Activated CD4-positive, alpha-beta T cell treated with anti-CD3 and anti-CD28 coated beads, Interleukin-2, amount 50 U/mL, for 24 hours (primary cell): ENCODE measurements at places on chromosomes 5 and 9.

GRCh38 chr9:131391020-131391419 lies 2.9 kb upstream of the PRRC2B start:
- no peak for DNase-seq

GRCh38 chr5:16809395-16810207 lies 126.5 kb downstream of the MYO10 start:
- no peak for DNase-seq

- DNase-seq: no peak
Measured at GRCh38 chr9:76510446-76510845, 51.5 kb downstream of the GCNT1 start.

GRCh38 chr9:84385386-84386040 lies 45.0 kb upstream of the SLC28A3 start:
- no peak for DNase-seq

DNA sequence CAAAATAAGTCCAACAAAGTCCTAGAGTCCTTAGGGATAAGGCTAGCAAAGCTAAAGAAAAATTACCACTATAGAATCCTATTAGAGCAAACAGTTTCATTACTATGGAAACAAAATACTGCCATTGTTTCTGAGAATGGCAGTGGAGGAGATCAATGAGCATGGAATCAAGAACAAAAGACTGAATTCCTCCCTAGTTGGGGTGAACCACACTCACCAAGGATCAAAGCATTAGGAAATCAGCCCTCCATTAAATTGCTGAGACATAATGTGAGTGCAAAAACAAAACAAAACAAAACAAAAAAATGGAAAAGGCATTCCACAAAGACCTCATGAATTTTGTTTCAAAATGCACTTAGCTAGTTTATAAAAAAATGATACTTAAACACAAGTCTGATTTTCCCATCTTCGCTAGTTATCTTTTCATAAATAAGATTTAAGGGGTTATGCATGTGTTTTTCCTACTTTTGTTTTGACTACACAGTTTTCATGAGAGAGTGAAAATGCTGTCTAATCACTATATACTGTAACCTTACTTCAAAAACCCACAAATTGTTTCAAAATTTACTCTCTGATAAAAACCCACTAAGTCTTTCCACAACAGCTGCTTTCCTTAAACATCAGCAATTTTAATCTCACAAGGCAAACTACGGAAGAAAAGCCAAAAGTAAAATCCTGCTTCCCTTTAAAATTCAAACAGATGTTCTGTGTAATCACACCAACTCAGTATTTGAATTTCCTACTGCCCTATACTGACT lies 9.7 kb downstream of the SERINC5 start:
- no peak for DNase-seq

DNA sequence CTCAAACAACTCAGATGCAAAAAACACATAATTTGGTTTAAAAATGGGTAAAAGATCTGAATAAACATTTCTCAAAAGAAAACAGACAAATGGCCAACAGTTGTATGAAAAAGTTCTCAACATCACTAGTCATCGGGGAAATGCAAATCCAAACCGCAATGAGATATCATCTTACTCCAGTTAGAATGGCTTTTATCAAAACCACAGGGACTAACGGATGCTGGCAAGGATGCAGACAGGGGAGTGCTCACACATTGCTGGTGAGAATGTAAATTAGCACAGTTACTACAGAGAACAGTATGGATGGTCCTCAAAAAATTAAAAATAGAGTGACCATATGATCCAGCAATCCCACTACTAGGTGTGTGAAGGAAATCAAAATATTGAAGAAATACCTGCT lies 589.1 kb upstream of the ADAMTS16 start:
- DNase-seq: no peak

DNA sequence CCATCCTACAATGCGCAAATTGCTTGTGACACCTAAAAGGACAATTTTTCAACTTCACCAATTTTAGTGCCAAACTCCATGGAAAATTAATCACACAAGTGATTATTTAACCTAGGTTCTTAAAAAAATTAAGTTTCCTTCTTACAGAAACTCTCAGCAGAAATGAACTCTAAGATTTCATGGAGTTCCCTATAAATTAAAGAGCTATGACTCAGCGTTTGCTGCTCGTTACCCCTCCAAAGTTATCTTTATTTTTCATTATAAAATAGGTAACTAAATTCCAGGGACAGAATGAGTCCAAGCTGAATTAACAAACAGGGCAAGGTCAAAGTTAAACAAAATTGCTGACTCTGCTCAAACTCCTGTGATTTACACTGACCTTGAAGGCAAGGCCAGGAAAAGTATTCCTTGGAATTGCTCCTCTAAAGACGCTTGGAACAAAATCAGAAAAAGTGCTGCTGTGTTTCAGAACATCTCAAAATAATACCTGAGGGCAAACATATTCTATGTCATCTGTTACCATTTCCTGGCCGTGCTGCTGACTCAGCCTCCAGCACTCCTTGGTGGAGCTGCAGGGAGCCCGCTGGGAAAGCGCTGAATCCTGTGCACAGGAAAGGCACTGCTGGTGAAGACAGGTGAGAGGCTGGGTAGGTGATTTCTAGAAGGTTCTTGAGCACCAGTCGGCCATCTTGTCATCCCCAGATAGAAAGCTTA lies 2.5 kb upstream of the CMBL start:
- DNase-seq: no peak

DNA sequence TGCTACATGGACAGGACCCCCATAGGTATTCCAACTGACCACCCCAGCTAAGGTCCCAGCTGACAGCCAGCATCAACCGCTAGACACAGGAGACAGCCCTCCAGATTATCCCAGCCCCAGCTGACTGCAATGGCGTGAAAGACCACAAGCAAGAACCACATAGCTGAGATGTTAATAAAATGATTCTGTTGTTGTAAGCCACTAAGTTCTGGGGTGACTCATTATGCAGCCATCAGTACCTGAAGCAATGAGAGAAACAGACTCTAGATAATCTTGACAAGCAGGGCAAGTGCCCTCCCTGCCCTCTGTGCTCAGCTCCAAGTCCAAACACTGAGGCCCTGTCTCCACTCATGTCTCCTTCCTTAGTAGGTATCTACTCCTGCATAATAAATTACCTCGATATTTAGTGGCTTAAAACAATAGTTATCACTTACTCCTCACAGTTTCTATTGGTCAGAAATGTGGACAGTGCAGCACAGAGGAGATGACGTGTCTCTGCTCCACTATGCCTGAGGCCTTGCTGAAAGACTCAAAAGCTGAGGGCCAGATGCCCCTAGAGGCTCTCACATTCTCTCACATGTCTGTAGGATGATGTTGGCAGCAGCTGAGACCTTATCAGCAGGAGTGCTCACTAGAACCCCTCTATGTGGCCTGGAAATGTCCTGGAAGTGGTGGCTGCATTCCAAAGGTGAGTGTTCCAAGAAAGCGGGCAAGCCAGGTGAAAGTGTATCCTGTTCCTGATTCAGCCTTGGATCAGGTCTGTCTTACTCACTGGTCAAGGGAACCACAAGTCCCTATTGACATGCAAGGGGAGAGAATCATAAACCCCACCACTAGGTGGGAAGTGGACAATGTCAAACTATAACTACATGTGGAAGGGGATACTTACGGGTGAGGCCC lies 2.5 kb downstream of the MGAT1 start:
- DNase-seq: no peak

- no peak for DNase-seq
Measured at GRCh38 chr5:75286211-75286773, 49.6 kb upstream of the ANKRD31 start.

- DNase-seq: no peak
Measured at GRCh38 chr5:170426149-170426767, 37.1 kb upstream of the KCNMB1 start.

DNA sequence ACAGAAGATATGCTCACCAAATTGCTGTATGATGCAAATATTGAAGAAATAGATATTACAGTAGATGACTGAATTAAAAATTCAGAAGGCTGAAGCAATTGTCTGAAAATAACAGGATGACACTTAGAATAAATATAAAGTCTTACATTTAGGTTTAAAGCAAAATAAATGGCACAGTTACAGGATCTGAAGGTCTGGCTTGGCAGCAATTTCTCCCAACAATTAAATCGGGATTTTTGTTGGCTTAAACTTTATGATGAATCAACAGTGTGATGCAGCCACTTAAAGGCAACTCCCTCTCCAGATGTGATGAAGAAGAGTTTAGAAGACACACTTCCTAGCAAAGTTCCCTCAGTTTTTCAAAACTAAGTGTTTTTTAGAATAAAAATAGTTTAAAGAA lies 80.5 kb downstream of the NREP start:
- no peak for DNase-seq

DNA sequence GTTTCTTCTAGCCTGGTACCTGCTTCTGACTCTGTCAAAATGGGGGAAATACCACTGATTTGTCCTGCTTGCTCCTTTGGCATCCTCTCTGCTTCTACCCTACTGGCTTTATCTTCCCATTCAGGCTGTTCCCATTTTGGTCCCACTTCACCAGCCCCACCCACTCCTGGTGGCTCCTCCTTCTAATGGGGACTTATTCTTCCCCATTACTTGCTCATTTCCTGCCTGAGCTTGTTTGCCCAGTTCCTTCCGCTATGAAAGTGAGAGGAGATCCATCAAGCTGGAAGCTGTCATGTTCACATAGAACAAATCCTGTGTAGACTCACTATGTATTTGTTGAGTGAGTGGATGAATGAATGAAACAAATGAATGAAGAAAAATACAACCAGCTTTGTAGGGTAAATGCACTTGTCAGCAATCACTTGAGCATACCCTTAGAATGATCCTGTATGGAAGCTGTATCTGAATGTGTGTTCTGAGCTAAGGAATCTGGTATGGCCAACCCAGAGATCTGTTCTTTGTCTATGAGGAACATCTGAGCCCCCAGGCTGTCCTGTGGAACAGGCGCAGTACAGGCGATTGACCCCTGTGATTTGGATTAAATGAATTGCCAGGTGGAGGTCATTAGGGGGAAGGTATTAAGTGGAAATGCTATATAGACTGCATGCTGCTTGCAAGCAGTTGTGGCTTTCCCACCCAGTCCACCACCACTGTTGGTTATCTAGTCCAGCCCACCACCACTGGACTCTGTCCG lies 89.5 kb downstream of the APBA1 start:
- DNase-seq: no peak

GRCh38 chr5:37071487-37071886 lies 177.7 kb downstream of the CPLANE1 start:
- no peak for DNase-seq

GRCh38 chr5:53257806-53258373 lies 148.3 kb upstream of the MOCS2 start:
- DNase-seq: no peak

DNA sequence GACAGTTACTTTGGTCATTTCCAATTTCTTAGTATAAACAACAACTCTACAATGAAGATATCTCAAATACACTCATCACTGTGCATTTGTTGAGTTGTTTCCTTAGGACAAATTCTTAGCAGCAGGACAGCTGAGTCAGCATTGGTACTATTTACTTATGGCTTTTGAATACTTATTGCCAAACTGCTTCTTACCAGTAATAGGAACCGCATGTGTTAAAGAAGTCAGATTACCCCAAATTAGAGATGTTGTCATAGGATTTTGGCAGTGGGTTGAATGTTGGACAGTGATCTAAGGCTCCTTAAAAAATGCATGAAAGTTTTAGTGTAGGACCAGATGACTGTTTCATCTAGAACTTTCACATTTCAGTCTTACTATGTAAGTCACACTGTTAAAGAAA lies 280.1 kb upstream of the DMRT1 start:
- no peak for DNase-seq

DNA sequence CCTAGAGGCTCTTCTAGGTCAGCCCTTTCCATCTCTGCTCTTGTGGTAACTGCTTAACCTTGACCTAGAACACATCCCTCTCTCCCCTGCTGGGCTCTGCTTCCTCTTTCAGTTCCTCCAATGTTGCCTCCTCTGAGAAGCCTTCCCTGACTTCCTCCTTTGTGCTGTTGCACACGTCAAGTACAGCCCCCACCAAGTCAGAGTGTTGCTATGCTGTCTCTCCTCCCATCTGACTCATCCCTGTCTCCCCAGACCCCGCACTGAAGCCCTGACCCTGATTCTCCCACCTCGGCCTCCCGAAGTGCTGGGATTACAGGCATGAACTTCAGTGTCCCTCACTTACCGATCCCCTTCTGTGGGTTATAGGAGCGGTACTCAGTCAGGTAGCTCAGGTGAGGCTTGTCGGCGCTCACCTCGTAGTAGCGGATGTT lies 10.4 kb upstream of the TRIM14 start:
- no peak for DNase-seq

DNA sequence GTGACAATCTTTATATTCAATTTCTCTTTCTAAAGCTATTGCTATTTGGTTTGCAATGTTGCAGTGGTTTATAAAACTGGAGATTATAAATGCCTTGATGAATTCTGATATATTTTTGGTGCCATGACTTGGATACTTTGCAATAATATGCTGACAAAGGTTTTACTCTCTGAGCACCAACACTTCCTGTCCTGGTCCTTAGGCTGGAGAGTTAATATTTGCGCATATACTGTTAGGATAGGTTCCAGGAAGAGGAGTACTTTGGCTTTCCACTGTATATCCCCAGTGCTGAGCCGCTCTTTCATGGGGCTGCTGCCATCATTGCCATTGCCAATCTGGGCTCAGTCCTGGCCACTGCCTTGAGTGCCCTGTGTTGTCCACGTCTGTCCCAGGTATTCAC lies 139.6 kb downstream of the ZCCHC7 start:
- no peak for DNase-seq
